ENCODE measurements at places on chromosomes 7 and 10.
A peak's percentile ranks its signal among the peaks of the same experiment; 100 is the strongest.

DNA sequence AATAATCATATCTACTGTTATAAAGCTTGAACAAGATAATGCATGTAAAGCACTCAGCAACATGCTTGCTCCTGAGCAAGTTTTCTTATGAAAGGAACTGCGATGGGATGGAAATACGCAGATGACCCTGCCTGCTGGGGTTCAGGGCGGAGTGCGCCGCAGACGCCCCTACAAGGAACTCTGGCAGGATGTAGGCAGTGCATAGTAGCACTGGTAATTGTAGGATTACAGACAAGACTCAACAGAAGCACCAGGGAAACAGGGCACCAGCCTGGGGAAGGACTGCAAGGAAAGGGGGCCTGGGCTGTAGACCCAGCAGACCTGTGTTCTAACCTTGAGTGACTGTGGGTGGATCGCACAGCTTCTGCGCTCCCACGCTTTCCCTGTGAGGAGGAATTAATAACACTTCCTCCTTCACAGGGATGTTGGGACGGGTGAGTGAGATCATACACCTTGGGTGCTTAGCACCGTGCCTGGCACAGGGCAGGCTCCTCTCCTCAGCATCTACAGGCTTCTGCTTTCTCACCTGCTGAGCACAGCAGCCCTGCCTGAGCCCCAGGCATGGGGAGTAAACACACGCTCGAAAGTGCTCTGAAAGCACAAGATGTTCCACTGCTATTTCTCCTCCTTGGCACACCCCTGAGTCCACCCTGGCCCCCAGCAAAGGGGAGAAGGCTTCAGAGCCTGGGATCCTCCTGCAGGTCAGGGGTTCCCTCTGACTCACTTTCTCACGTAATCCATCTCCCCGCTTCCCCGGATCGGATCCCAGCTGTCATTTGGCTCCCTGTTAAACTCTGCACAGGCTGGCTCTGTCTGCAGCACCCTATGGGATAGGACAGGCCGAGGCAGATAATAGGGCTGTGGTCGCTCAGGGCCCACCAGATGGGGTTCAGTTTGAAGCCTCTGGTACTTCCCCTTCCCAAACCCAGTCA, 19.2 kb downstream of the ITPRIP start:
- DNase-seq, result no peak

GRCh38 chr7:55538538-55538937, 33.8 kb downstream of the VOPP1 start:
- no peak for DNase-seq

- no peak for DNase-seq
These were observed 249.8 kb upstream of the VSTM2A start for GRCh38 chr7:54292171-54292925.

DNA sequence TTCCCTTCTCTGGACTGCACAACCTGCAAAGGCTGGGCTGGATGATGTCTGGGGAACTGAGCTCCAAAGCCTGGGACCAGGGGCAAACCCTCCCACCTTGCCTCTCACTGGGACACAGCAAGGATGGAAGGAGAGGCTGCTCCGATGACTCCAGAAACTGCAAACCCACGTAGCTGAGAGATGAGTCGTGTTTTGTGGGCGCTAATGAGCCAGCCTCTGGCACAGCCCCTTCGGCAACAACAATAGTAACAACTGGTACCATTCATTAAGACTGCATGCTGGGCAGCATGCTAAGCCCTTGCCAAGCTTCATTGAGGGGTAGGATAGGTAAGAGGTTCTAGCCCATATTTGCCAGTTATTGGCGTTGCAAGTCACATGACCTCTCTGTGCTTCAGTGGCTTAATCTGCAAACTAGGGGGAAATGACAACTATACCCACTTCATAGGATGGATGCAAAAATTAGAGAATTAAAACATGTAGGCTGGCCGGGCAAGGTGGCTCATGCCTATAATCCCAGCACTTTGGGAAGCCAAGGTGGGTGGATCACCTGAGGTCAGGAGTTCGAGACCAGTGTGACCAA, 145.9 kb downstream of the SH3PXD2A start:
- DNase-seq, result no peak

- DNase-seq, result no peak
These were observed 700.7 kb downstream of the AUTS2 start for GRCh38 chr7:70298780-70299471.

DNA sequence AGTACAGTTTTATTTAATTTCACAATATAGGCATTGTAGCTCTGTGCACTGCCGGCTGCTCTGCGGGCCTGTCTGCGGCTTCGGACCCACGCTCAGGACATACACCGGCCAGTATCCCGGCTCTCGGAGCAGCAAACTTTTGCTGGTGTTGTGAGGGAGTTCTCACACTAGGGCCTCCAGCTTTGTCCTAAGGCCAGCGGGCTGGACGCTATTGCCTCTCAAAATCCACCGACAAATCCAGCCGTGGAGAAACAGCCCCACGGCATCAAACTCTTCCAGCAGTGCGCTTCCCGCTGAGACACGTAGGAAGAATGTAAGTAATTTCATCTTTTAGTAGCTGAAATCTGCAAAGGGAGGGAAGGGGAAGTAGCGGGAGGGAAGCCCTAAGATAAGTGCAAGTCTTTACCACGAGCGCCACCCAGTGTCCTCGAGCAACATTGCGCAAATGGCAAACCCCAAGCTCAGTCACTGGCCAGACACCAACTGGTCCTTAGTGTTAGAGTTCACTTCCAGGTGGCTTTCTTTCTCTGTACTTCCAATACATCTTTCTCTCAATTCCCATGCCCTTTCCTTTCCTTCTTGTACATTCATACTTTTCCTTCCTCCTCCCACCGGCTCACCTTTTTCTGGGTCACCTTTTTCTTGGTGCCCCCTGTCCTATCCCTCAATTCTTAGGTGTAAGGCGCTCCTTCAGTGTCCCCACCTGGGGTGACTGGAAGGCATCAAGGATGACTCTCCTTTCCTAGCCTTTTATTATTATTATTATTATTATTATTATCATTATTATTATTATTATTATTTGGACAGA, 3.0 kb upstream of the DLX5 start:
- DNase-seq, result peak; percentile 67

- DNase-seq, result no peak
These were observed 346.4 kb downstream of the PCLO start for GRCh38 chr7:82816272-82816671.

DNA sequence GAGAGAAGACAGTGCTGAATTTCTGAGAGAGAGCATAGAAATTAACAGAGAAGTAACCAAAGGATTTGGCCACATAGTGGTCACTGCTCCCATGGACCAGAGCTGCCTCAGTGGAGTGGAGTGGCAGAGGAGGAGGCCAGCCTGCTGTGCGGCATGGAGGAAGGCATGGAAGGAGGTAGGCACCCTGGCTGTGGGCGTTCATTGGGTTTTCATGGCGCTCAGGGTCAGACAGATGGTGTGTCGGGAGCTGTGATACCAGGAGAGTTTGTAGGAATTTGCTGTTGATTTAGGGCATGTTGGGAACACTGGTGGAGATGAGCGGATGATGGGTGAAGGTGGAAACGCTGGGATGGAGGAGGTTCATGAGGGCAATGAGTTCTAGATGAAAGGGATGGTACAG, 78.9 kb upstream of the INSYN2A start:
- DNase-seq, result no peak

DNA sequence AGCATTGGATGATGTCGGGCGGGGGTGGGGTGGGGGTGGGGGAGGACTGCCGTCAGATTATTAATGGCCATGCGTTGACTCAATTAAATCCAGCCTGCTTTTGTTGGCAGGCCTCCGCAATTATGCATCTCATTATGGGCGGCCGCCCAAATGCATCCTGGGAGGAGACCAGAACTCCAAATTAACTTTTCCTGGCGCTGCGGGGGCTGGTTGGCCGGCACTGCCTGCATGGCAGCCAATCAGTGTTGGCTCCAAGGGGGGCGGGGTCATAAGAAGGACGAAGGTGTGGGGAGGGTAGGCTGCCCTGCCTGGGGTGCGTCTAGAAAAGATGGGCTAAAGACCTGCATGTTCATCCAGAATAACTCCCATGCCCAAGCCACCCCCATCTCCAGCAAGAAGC, 83.9 kb upstream of the PAX2 start:
- DNase-seq, result no peak

DNA sequence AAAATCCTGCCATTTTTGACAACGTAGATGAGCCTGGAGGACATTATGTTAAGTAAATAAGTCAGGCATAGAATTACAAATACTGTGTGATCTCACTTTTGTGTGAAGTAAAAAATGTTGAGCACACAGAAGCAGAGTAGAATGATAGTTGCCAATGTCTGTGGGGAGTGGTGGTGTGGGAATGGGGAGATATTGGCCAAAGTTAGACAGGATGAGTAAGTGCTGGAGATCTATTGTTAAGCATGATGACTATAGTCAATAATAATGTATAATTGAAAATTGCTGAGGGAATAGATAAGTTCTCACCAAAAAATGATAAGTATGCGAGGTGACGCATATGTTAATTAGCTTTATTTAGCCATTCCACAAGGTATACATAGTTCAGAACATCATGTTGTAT, 92.0 kb downstream of the GPR85 start:
- DNase-seq, result no peak

- no peak for DNase-seq
These were observed 1577.2 kb upstream of the LRRTM3 start for GRCh38 chr10:65348637-65349036.

- DNase-seq, result no peak
These were observed 28.2 kb downstream of the IL15RA start for GRCh38 chr10:5949009-5949759.

DNA sequence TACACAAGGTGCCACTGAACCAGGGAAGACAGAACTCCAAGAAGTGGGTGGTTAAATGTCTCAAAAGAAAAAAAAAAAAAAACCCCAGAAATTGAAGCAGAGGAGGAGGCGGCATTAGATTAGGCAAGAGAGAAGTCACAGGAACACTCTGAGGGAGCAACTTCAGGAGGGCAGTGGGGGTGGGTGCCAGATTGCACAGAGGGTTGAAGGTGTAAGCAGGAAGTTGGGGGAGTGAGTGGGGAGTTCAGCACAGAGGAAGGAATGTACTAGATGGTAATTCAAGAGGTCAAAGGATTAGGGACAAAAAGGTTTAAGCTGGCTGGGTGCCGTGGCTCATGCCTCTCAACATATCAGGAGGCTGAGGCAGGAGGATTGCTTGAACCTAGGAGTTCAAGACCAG, 110.0 kb upstream of the PDLIM1 start:
- DNase-seq, result no peak

DNA sequence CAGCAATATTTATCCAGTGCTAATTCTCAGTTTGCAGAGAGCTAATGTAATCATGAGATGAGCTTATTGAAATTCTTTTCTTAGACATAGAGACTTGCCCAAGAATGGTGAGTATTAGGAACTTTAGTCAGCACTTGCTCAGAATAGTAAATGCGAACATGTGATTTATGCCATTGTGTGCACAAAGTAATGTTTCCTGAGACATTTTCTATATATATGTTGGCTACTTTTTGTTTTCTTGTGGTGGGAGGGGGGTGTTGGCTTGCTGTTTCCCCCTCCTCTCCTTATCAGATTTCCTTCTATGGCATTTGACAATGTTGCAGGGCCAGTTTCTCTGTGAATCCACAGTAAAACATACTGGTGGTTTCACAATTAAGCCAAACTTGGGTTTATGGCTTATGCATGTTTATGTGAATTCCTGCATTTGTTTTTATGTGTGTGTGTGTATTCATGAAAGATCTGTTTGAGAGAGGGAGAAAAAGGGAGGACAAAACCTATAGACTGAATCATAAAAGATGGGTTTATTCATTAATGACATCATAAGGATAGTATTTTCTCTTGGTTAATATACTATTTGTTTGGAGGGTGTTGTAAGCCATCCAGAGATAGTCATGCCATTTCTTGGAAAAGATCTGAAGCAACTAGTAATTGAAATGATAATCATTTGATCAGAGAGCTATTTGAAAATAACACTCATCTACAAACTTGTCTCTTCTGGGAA, 36.3 kb downstream of the ARID5B start:
- no peak for DNase-seq

- DNase-seq, result no peak
These were observed 70.4 kb downstream of the INPP5A start for GRCh38 chr10:132607961-132608495.

DNA sequence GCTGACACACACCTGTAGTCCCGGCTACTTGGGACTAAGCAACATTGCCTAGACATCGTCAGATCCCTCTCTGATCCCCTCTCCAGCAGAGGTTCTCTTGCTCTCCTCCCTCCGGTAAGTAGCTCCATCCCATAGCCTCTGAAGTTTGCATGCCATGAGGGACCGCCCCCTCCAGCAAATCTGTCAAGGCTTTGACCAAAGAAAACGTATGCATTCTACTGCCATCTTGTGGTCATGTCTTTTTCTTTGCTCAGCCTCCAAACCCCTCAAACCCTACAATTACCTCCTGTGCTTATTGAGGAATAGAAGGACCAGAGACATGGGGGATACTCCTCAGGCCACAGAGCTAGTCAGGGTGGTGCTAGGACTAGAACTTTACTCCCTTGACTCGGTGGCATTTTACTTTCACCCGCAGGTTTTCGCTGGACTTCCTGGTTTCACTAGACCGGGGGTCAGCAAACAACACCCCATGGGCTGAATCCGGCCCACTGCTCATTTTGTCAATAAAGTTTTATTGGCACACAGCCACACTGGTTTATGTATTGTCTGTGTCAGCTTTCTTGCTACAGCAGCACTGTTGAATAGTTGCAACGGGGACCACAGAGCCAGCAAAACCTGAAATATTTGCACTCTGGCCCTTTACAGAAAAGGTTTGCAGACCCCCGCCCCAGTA, 202.6 kb upstream of the FOXK1 start:
- peak; percentile 18 for DNase-seq

DNA sequence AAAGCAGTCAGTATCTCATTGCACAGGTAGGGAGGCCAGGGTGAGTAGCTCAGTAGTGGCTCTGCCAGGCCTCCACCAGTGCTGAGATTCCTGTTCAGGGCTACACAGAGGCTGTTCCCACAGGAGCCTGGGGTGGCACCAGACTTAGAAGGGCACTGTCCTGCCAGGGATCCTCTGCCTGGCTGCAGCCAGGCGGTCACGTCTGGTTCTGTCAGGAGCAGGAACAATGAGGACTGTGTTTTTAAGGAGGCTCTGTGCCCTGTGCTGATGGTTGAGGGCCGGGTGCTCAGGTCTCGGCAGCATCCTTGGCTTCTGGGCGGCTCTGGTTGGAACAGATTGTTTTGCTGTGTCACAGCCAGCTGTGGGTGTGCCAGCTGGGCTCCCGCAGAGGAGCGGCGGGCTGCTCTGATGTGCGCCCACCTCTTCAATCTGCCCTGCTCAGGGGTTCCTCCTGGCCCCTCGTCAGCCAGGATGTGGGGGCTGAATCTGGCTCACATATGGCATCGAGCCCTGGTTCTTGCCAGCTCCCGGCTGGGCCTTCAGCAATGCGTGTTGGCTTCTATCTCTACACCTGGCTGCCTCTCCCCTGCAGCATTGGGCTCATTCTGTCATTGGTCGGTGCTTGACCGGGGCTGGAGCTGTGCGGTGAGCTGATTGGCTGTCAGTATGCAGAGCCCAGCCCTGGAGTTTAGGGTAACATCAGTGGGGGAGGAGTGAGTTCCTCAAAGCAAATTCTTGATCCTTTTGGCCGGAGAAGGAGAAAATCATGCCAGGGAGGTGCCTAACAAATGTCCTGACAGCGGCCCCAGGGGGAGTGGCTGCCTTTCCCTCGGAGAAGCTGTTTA, 41.2 kb downstream of the TACR2 start:
- DNase-seq, result no peak

- DNase-seq, result no peak
These were observed 37.8 kb upstream of the MMD2 start for GRCh38 chr7:4996696-4997222.
